ENCODE measurements at places on chromosomes 7 and 10.

DNA sequence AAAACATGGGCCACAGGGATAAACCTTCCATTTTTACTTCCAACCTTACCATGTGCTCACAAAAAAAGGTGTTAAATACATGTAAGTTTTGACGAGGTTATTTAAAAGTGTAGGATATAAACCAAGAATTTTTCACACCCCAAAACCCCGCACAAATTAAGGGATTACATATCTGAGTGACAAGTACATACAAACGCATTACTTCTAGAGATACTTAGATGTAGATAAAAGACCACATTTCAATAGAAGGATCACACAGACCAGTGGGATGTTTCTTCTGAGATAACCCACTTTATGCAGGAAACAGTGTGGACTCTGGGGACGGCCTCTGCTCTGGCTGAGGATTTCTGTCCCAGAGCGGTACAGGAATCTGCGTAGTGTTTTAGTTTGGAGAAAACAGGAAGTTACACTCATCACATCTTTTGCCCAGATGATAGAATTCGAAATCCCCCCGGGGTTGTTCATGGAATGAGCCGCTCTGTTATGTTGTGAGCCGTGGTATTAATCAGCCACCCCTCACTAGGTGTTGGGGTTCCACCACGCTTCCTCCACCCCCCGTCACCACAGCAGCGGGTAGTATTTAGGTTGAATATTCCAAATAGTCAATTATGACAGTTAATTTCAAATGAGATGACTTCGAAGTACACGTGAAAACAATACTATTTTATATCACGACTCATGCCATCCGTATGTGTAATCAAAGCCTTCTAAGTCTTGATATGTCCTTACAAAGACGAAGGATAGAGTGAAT, 1.3 kb upstream of the CUL1 start:
- DNase-seq: no peak

DNA sequence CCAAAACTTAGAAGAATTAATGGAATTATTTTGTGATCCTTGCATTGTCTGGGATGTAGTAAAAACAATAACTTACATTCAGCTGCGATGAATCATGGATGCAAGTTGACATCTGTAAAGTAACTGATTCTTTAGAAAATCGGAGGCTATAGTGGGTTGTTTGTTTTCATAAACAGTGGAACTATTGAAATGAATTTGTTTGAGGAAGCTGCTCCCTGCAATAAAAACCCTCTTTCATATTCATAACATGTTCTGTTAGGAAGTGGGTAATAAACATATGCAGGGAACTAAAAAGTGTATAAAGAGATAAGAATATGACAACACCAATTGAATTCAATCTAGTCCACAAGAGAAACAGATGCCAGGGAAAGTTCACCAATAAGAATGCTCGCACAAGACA, 53.6 kb downstream of the AGMO start:
- no peak for DNase-seq

GRCh38 chr7:77687747-77688144, 8.5 kb upstream of the RSBN1L start:
- DNase-seq: no peak

GRCh38 chr10:58044072-58044471, 223.6 kb downstream of the IPMK start:
- no peak for DNase-seq

DNA sequence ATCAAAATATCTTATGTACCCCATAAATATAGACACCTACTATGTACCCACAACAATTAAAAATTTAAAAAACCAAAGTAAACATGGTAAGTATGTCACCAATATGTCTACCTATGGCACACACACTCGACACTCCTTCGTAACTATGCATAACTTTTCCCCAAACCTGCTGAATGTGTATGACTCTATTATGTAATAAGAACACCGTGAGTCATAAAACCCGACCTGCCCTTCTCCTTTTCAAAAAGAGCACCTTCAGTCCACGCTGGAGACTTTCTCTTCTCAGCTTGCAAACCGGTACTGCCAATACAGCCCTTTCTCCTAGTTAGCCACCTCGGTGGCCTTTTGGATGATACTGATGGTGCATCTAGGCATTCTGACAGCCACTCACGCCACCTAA, 186.3 kb downstream of the PRPF18 start:
- no peak for DNase-seq

DNA sequence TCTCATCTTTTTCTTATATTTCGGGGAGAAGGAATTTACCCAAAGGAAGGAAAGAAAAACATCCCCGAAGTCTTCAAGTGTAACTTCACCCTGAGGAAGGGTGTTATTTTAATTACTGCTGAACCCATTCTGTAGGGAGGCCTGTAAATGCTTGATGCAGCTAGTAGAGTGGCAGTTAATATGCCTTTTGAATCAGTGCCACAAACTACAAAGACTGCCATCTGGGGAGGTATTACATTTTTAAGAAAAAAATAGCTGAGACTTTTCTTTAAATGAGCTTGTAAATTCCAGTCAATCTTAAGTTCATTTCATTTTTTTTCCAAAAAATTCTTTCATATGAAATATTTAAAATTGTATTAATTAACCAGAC, 233.1 kb upstream of the FERD3L start:
- no peak for DNase-seq

DNA sequence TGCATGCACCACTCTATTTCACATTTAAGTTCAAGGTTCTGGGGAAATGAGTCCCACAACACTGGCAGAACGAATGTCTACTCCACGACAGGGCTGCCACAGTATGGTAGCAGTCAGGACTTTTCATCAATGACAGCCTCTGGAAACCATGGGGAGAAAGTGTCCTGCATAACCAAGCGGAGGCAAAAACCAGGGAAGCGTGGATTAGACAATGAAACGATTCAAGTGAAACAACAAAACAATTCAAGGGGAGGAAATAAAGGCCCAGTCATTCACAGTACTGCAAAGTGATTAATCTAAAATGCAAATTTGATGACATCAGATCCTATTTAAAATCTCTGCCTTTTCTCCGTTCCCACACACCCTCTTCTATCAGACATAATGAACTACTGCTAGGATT, 168.2 kb downstream of the DPY19L1 start:
- no peak for DNase-seq

GRCh38 chr10:34078017-34078744, 736.9 kb downstream of the PARD3 start:
- no peak for DNase-seq

- no peak for DNase-seq
Observed at GRCh38 chr10:120382360-120382759, 74.7 kb upstream of the PLPP4 start.

- no peak for DNase-seq
Observed at GRCh38 chr7:157797361-157797760, 460.6 kb downstream of the DNAJB6 start.

DNA sequence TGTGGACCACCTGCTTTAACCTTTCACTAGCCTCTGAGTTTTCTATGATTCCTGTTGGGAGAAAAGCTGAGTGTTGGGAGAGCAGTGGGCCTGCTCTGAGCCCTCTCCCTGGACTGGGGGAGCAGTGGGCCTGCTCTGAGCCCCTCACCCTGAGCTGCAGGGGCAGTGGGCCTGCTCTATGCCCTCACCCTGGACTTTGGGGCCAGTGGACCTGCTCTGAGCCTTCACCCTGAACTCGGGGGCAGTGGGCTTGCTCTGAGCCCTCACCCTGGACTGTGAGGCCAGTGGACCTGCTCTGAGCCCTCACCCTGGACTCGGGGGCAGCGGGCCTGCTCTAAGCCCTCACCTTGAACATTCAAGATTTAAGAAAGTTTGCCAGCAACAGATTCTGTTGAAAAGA, 33.4 kb downstream of the AGAP6 start:
- DNase-seq: no peak

DNA sequence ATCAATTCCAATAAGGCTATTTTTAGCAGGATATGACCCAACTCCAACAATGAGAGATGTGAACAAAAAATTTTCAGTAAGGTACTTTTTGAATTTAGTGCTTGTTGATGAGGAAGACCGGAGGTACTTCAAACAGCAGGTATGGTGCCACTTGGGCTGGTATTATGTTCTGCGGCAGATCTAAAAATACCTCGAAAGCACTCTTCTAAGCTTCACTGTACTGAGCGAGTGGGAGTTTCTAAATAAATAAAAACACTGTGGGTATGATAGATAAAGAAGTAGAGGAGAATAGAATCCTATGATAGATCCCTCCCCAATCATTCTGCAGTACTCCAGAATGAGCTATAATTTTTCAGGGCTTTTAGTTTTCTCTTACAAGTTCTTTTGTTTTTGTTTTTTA, 11.5 kb upstream of the SUPV3L1 start:
- DNase-seq: no peak

GRCh38 chr10:97759158-97759887, 12.5 kb downstream of the SFRP5 start:
- no peak for DNase-seq

DNA sequence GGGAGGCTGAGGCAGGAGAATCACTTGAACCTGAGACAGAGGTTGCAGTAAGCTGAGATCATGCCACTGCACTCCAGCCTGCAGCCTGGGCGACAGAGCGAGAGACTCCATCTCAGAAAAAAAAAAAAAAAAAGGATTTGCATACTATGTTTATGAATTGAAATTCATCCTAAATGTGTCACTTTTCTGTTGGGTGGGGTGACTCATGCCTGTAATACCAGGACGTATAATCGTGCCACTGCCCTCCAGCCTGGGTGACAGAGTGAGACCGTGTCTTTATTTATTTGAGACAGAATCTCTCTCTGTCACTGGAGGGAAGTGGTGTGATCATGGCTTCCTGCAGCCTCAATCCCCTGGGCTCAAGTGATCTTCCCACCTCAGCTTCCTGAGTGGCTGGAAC, 5.8 kb downstream of the ZNF212 start:
- DNase-seq: no peak
